Left ventricle myocardium inferior (tissue), 1 donor: ENCODE measurements at places on chromosomes 7 and 10. TPM values are rescaled to one million over a fixed set of nuclear protein-coding genes. Genes with fewer than 3 reads are reported as not detected.

GRCh38 chr10:133168617-133169031 is 8.6 kb downstream of the KNDC1 start:
- H3K36me3 ChIP-seq, result no peaks in the 10 kb centered on the region
- no peak for DNase-seq
- H3K4me1 ChIP-seq, result no peaks in the 10 kb centered on the region
- peaks cover 93% of the 10 kb centered on the region for H3K27me3 ChIP-seq
- H3K4me3 ChIP-seq, result no peak overlapping the region

- no peak for DNase-seq
- H3K36me3 ChIP-seq, result no peaks in the 10 kb centered on the region
- H3K27ac ChIP-seq, result no peak overlapping the region
- no peak overlapping the region for H3K4me3 ChIP-seq
- peaks cover 22% of the 10 kb centered on the region for H3K4me1 ChIP-seq
Measured at GRCh38 chr7:42227021-42227420, 10.0 kb downstream of the GLI3 start.

- DNase-seq, result peak; percentile 45
- H3K4me1 ChIP-seq, result peaks cover 85% of the 10 kb centered on the region
- H3K4me3 ChIP-seq, result peak overlapping the region; percentile 73
- H3K36me3 ChIP-seq, result no peaks in the 10 kb centered on the region
- H3K27ac ChIP-seq, result peak overlapping the region; percentile 96
Measured at GRCh38 chr10:49297818-49298670, 926 bp upstream of the C10orf71 start.

DNA sequence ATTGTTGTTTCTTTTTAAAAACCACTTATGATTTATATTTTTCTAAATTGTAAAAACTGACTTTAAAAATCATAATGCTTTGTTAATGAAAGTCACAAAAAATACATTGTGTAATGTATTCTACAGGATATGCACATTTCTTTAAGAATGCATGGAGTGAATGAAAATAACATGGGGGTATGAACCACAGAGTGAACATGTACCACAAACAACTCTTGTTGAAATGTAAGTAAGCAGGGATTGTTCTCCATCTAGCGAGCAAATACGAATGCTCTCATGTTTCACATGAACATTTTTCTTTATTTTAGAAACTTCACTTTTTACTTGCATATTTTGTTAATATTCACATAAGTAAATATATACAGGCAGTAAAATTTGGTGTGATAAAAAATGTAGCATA is 35.6 kb upstream of the LAMB4 start:
- no peaks in the 10 kb centered on the region for H3K27me3 ChIP-seq
- DNase-seq, result no peak
- no peaks in the 10 kb centered on the region for H3K36me3 ChIP-seq
- H3K4me1 ChIP-seq, result peaks cover 7% of the 10 kb centered on the region

C10orf90 gene
- total RNA-seq, result not detected

MCMBP gene
- 24.5 TPM for total RNA-seq

VSTM4 gene
- 21.1 TPM for total RNA-seq
